NCI-H1105 treated with DMSO at 0.1 percent for 48 hours (cell line): ENCODE measurements at places on chromosomes 3 and 15.

- DNase-seq: no peak
Measured at GRCh38 chr3:184850201-184850600, 38.2 kb downstream of the VPS8 start.

DNA sequence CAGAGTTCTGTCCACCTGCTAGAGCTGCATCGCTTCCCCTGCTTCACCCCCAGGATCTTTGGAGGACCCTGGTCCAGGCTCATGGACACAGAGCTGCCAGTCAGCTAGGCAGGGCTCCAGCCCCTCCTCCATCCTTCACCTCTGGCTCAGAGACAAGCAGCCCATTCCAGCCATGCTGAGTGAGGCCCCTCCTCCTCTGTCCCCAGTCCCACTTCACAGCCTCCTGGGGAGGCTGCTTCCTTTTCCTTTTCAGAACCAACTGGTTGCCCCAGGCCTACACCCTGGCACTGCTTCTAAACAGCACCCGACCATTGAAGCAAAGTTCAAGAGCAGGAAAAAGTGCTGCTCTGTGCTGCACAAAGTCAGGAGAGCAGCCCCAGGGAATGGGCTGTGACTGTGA, 22.2 kb downstream of the IQSEC1 start:
- DNase-seq: no peak

- no peak for DNase-seq
Measured at GRCh38 chr15:60155661-60156060, 151.6 kb downstream of the FOXB1 start.

DNA sequence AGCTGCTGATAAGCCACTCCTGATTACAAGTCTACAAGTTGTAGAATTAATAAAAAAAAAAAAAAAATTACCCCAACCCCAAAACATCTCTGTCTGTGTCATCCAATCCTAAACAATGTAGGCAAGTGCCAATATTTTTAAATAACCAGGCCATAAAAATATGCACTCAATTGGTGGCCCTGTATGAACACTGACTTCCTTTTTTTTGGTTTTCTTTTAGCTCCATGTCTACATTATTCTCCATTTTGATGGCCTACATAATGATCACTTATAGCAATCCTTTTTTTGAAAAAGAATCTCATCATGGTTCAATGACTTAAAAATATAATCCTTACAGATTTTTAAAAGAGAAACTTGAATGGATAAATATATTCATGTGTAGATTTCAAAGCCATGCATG, 72.1 kb downstream of the FOXP1 start:
- no peak for DNase-seq

GRCh38 chr3:188706176-188706575, 465.6 kb upstream of the TPRG1 start:
- no peak for DNase-seq

DNA sequence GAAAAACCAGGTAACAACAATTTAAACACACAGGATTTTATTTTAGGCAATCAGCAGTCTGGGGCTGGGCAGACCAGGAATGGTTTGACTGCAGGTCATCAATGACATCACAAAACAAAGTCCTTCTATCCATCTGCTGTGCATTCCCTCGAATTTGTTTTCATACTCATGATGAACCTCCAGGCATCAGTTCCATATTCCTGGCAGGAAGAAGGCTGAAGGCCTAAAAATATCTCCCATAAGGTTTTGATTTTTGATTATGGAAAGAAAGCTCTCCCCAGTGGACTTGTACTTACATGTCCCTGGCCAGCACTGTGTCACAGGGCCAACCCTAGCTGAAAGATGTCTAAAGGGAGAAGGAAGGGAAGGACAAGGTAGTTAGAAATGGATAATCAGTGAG, 107.4 kb downstream of the PEAK1 start:
- DNase-seq: no peak

DNA sequence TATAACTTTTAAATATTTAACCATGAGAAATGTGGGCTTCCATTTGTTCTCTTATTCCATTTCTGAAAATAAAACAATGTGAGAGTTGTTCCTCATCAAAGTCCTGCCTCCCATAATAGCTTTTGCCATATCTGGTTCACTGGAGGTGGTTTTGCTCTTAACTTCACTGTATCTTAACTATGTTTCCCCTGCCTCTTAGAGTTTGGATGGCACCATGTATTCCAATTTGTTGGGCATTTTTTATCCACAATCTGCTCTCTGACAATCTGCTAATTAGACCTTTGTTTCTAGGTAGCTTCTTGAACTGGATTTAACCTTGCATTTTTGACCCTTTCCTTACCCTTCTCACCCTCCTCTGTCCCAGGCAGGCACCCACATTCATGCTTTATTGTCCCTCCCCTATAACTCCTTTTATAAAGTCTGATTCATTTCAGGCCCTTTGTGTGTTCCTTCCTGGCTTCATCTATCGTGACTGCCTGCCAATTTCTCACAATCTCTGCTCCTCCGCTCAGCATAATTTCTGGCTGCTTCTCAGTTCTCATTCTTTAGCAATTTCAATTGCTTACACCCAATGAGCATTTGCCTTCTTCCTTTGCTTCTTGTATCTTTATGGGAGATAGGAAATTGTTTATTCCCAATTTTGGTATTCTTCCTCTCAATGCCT, 144.2 kb upstream of the ARHGEF26 start:
- DNase-seq: no peak

- DNase-seq: no peak
Measured at GRCh38 chr3:31341130-31341529, 191.6 kb upstream of the STT3B start.

DNA sequence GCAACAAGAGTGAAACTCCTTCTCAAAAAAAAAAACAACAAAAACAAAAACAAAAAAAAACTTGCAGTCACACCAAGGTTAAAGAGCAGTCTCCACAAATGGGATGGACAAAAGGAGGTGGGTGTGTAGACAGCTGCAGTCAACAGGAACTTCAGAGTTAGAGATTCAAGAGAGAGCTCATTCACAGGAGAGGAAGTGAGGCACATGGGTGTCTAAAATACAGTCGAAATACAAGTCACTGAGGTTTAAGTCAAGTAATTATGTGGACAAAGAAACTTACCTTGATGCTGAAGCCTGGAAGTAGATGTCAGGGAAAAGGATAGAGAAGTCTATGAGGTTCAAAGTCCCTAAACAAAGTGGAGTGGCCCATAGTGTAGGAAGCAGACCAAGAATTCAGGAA, 14.8 kb downstream of the MRPS11 start:
- no peak for DNase-seq

GRCh38 chr3:111910806-111911205, 51.7 kb downstream of the PHLDB2 start:
- DNase-seq: no peak

DNA sequence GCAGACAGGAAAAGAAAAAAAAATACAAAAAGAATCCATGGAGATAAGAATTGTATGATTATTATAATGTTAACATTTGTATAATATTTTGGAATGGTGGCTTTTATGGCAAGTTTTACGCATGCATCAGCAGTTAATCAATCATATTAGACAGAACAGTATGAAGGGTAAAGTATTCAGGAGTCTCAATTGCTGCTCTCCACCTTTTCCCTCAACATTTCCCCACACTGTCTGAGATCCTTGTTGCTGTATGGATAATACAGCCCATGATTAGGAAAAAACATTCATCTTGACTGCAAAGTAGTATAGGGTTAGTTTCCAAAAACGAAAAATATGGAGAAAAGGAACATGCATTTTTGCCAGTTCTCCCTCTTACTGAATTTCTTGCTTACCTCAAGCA, 755.3 kb upstream of the ARPP21 start:
- no peak for DNase-seq

- no peak for DNase-seq
Measured at GRCh38 chr15:37599156-37599555, 335.3 kb upstream of the TMCO5A start.

- no peak for DNase-seq
Measured at GRCh38 chr3:4786431-4786830, 192.8 kb upstream of the BHLHE40 start.

GRCh38 chr3:98594628-98595324, 1.4 kb upstream of the CPOX start:
- no peak for DNase-seq

- DNase-seq: no peak
Measured at GRCh38 chr3:140434261-140434905, 243.5 kb upstream of the TRIM42 start.

DNA sequence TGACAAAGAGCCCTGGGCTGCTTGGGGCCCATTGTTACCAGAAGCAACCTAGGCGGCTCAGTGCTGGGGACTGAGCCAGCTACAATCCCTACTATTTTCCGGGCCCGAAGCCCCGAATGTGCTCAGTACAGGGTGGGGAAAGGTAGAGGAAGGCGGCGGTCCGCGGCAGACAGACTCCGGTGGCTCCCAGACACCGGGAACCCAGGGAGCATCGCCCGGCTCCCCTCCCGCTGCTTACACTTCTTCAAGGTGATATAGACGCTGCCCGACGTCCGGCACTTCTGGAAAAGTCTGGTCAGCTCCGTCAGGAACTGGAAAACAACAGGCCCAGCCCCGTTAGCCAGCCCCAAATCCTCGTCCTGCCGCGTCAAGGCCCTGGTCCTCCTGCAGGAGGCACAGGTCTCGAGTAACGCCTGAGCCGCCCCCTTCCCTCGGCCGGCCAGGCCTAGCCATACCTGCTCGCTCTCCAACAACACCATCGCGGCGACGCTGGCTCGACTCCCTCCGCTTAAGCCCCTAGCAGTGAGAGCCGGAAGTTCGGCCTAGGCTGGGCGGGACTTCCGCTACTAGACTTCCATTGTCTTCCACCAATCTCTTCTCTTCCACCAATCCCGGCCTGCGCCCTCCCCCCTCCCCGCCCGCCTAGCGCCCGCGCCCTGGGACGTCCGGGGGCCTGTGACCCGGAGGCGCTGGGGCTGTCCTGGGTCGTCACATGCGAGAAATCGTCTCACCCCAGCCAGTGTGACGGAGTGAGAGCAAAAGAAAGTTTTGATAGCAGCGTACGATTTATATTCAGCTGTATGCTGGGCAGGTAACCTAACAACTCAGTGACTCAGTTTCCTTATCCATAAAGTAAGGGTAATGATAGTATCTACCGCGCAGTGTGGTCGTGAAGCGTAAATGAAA, at the start of gene SRP14:
SRP14 (minus strand) TSS at position 544 of the 906 bp plus-strand sequence; CDS start at position 479, 65 bp downstream.
- peak; percentile 79 for DNase-seq

DNA sequence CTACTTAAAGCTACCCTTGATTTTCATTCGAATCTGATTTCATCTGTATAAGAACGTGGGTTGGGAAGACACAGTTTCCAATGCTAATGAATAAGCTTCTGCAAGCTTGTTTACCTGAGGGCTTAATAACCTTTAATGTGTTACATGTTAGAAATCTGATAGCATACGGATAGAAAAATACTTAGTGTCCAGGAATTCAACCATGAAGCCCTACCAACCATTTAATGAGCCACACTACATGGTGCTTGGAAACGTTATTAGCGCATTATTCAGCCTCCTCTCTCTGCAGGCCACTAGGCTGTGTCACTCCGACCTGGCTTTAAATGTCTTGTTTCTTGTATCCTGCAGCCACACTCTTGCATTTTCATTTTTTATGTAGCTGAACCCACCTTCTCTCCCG, 1.6 kb downstream of the FAM81A start:
- DNase-seq: no peak

- DNase-seq: no peak
Measured at GRCh38 chr3:170448584-170448983, 29.9 kb downstream of the CLDN11 start.

DNA sequence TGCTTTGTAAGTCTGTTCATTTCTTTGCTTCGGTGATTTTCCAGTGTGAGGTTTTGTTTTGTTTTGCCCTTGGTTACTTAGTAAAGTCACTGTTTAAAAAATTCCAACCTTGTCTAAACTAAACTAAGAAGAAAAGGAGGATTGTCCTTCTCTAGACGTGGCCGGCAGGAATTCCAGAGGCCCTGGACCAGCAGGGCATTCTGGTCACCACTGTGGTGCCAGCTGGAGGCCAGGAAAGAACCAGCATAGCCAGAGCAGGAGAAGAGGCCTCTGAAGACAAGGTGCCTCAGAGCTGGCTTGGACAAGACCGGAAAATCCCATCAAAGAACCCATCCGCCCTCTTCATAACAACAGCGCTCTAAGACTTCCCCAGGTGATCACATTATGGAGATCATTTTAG, 8.2 kb downstream of the PLOD2 start:
- DNase-seq: no peak

GRCh38 chr3:94008253-94008652, 20.1 kb downstream of the STX19 start:
- no peak for DNase-seq

DNA sequence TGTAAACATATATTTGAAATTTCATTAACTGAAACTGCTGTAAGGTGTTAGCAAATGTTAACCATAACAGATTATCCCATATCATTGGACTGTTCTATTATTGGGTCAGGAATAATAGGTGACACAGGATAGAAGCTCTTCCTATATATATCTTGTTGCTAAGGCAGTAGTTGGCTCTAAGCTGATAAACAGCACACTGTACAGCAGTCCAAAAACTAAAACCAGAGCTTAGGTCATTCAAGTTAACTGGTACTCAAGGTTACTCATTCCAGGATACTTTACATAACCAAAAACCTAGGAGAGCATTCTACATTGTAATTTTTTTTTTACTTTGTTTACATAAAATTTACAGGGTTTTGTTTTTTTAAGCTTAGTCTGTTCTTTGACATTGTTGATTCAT, 8.9 kb downstream of the DNAJC19 start:
- no peak for DNase-seq

DNA sequence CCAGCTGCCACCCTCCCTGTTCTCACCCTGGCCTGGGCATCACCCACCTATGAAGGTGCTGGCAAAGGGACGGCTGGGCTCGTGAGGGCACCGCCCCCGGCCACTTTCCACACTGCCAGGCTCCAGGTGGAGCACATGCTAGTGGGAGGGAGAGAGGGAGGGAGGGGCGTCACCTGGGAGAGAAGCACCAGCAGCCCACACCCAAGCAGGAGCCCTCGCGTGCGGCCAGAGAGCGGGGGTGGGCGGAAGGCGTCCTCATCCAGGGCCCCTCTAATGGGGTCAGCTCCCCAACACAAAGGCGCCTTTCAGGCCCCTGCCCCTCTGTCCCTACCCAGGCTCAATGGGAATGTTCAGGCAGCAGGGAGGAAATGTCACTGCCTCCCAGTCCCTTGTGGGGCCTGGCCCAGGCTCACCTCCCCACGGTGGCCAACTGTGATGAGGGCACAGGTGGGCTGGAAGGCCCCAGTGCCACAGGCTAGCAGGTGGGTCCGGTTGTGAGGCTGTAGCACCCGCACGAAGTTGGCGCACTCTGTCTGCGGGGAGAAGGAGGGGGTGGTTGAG, 3.1 kb downstream of the SEMA3G start:
- DNase-seq: no peak

GRCh38 chr15:73605759-73606436, 27.3 kb downstream of the NPTN start:
- DNase-seq: no peak

- no peak for DNase-seq
Measured at GRCh38 chr3:14298442-14298841, 104.0 kb upstream of the SLC6A6 start.
